H7 (cell line): ENCODE measurements at places on chromosomes 4 and X. TPM values are rescaled to one million over a fixed set of nuclear protein-coding genes. Genes with fewer than 3 reads are reported as not detected.
A peak's percentile ranks its signal among the peaks of the same experiment; 100 is the strongest.

DNA sequence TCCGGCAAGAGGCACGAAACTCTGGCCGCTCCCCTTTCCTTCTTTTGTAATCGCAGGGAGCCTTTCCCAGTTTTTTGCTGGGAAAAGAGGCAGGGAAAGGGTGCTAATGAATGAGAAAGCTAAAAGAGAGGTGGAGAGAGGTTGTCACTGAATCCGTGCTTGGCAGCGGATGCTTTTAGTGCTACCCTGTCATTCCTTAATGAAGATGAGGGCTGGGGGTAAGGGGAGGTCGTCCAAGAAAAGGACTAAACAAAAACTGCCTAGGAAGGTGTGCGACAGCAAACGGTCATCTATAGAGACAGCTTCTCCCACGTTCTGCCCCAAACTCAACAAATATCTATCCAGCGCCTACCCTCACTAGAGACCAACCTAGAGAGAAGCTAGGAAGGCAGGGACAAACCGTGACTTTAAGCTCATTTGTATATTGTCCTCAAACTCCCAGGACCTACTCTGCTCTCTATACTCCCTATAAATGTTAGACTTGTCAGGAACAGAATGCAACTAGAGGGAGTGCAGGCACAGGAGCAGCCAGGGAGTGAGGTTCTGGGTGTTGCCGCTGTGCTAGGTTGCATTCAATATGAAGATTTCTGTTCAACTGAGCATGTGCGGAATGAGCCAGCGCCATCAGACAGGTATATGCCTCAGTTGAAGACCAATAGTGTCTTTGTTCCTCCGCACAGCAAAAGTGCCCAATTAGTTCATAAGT, 777 bp upstream of the CASK start:
- DNase-seq = peak; percentile 18

DNA sequence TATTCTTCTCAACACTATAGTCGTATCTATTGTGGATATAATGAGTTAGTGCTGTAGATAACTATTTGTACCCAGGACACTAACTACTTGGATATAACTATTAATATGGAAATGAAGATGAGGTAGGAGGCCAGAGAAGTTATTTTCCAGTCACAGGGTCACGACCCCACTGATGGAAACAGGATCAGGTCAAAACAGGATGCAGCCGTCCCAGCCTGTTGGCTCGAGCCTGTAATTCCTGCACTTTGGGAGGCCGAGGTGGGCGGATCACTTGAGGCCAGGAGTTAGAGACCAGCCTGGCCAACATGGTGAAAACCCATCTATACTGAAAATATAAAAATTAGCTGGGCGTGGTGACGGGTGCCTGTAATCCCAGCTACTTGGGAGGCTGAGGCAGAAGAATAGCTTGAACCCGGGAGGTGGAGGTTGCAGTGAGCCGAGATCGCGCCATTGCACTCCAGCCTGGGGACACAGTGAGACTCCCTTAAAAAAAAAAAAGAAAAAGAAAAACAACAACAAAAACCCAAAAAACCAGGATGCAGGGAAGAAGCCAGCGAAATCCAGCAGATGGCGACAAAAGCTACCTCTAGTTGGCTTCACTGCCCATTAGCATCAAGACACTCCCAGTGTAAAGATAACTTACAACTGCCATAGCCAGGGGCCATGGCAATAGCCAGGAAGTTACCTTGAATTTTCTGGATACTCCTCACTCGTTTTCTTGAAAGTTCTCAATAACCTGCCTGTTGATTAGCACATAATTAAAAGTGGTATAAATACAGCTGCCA, 37.9 kb upstream of the NKAP start:
- DNase-seq = peak; percentile 51

The CT83 gene
- total RNA-seq = not detected in 2 replicates

The EDA2R gene
- total RNA-seq = 0.80 and 0.92 TPM in 2 replicates

The PIM2 gene
- total RNA-seq = 161 and 207 TPM in 2 replicates

DNA sequence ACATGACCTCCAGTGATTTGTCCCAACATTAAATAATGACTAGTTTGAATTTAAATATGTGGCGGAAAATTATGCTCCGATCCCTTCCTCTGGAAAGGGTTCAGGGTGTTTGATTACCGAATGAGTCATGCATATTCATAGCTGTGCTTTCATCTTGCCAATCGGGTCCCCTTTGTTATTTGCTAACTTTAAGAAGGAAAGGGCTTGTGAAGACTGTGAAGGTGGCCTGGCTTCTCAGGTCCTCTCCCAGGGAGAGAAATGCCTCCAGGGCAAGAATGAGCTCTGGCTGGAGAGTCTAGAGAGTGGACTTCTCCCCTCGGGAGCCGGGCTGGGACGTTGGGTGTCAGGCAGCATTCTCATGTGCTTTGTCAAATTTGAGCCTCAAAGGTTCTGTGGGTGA, 155.5 kb upstream of the PSAPL1 start:
- DNase-seq = peak; percentile 46

- no peak for DNase-seq
Measured at GRCh38 chr4:13171292-13172057, 312.7 kb downstream of the RAB28 start.

The BMP3 gene
- total RNA-seq = 0.07 and 0.10 TPM in 2 replicates

GRCh38 chr4:28523681-28524190, 1663.1 kb downstream of the STIM2 start:
- DNase-seq = no peak

DNA sequence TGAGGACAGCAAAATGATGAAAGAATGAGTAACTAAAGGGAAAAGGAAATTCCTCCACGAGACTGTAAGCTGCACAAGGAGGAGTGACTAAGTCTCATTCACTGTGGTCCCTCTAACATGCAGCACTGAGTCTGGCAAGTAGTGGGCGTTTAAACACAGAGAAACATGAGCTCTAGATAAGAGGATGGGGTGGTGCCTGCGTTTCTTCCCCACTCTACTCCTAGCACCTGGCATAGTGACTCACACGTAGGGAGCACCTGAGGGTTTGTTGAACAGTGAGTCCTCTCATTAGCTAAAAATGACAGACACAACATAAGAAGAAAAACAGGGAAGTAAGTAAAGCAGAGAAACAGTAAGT, 105.8 kb upstream of the CBR4 start:
- peak; percentile 23 for DNase-seq

DNA sequence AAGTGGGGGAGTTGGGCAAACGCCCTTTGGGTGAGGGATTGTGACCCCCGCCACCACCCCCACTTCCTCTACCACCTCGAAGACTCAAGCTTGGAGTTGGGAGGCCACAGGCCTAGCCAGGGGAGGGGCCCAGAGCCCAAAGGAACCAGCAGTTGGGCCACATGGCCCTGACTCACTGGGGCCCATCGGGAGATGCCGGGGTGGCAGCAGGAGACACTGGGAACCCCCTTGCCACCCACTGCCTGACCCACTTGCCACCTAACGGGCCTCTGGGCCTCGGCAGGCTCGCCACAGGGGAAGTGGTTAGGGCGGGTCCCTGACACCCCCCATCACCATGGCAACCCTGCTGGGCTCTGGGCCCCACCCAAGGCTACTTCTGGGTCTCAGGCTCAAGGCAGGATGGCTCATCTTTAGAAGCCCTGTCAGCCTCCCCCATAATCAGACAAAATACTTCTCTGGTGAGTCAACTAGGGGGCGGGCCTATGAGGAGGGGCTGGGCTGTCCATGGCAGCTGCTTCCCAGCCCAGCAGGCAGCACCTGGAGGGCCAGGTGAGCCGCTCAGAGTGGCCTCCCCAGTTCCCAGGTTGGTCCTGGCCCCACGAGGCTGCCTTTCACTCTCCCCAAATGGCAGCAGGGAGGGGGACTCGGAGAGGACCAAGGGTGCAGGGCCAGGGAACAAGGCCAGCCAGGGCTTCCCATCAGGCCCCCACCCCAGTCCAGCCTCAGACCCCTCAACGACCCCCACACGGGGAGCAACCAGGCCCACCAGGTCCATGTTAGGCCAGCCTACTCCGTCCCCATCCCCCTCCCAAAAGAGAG, 5.6 kb downstream of the FLNA start:
- DNase-seq = peak; percentile 81

DNA sequence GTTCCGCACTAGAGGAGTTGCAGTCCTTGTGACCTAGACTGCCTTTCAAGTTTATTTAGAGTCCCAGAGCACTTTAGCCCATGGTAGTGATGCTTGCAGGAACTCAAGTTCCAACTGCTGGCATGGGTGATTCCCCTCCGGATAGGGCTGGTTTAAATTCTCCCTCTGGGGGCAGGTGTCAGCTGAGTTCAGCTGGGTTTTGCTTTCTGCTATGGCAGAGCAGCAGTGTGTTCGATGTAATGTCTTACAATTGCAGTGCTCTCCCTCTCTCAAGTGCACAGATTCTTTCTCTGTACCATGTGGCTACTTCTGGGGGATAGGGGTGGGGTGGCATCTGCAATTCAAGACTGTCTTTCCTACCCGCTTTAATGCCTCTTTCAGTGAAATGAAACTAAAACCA, 164.8 kb upstream of the ZIC3 start:
- no peak for DNase-seq

DNA sequence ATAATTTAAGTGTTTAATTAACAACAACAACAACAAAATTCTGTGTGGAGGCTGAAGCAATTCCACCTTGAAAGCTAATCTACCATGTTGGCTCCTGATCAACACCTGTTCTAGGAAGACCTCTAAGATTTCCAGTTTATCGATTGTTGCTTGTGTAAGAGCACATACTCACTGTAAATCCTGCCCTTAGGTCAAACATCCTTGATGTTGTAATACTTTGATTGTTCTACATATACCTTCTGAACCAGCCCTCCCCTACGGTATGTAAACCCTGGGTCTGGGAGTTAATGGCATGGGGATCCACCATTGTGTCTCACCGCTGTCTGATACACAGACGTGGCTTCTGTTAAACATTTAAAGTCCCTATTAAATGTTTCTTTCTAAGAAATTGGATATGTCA, 73.2 kb downstream of the RASL11B start:
- DNase-seq = no peak

DNA sequence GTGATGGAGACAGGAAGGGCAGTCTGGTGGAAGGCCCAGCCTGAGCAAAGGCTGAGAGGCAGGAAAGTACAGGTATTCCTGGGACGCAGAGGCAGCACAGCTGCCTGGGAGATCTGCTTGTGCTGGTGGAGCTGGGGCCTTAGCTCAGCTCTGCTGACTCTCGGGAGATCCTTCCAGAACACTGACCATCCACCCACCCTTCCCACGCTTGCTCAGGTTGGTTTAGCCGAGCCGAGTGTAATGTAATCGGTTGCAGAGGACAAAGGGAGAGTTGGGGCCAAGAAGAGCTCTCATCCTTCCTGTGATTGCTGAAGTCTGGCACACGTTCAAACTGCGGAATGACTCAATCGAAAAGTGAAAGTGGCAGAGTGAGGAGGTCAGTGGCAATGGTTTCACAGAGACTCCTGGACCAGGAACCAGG, 43.1 kb upstream of the GPR78 start:
- DNase-seq = no peak

The GSX2 gene
- 0.07 and 1.4 TPM in 2 replicates for total RNA-seq

- peak; percentile 49 for DNase-seq
Measured at GRCh38 chrX:103628386-103629317, at the start of gene TCEAL1. TSS of gene TCEAL1 (plus strand) at chrX:103628975. CDS start at chrX:103629917, 942 bp downstream.

DNA sequence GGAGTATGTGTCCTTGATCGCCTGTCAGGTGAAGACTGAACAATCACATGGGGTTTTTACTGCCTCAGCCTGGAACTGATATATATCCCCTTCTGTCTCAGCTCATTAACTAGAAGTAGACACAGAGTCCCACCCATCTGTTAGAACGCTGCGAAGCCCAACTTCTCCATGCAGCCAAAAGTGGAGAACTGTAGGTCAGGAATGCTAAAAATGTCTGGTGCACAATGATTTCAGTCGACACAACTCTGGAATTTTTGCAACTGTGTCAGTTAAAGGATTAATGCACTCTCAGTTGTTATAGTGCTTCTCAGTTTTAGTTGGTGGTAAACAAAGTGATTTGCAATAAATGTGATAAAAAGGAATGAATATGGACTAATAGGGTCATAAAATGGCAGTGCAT, 287.2 kb downstream of the INPP4B start:
- DNase-seq = no peak

- no peak for DNase-seq
Measured at GRCh38 chrX:132393992-132394391, 94.8 kb downstream of the MBNL3 start.

GRCh38 chr4:99800332-99801004, 16.2 kb upstream of the DAPP1 start:
- DNase-seq = no peak

- DNase-seq = no peak
Measured at GRCh38 chrX:38150993-38151392, 69.7 kb downstream of the SRPX start.

GRCh38 chr4:189129044-189129694, 811.5 kb upstream of the FRG1 start:
- no peak for DNase-seq

GRCh38 chr4:15504041-15504440, 34.4 kb downstream of the CC2D2A start:
- DNase-seq = no peak

DNA sequence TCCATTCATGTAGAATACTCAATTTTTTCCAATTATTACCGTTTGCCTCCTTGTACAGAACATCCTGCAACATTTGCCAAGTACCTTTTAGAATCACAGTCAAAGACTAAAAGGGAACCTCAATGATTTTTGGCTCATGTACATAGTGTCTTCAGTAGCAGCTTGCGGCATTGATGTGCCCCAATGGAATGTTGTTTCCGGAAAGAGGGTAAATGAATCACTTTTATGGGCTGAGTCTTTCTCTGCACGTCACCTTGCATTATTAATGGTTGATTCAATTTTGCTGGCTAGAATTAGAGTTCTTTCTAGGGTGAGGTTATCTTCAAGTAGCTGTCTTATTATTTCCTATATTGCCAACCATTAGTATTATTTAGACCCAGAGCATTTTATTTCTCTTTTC, 116.9 kb upstream of the GABRA2 start:
- no peak for DNase-seq

The GAGE12G gene
- total RNA-seq = not detected in 2 replicates

- DNase-seq = no peak
Measured at GRCh38 chr4:139984471-139984870, 169.5 kb downstream of the MAML3 start.

GRCh38 chr4:60134099-60134498, 1066.0 kb upstream of the ADGRL3 start:
- DNase-seq = no peak

DNA sequence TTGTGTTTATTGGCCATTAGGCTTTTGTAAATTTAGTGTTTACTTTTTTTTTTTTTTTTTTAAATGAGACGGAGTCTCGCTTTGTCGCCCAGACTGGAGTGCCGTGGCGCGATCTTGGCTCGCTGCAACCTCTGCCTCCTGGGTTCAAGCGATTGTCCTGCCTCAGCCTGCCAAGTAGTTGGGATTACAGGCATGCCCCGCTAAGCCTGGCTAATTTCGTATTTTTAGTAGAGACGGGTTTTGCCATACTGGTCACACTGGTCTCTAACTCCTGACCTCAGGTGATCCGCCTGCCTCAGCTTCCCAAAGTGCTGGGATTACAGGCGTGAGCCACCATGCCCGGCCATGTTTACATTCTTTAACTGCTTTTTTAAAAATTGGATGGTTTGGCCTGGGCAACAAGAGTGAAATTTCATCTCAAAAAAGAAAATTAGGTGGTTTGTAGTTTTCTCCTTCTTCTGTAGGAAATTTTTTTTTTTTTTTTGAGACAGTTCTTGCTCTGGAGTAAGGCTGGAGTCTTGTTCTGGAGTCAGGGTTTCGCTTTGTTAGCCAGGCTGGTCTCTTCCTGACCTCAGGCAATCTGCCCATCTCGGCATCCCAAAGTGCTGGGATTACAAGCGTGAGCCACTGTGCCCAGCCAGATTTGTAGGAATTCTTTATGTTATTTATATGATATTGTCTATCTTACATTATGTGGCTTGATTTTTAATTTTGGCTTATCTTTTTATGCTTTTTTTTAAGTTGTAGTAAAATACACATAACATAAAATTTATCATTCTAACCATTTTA, 15.1 kb downstream of the UBE2K start:
- DNase-seq = no peak

The IL9R gene
- 0.17 and 0.78 TPM in 2 replicates for total RNA-seq

The ARR3 gene
- not detected in 2 replicates for total RNA-seq

The ALB gene
- total RNA-seq = 0.03 TPM in 1 of 2 replicates, not detected in the other

GRCh38 chr4:173506597-173507211, 23.3 kb downstream of the HAND2 start:
- peak; percentile 78 for DNase-seq
